Bone marrow (tissue), 2 donors: ENCODE measurements at places on chromosomes 1 and 21.
A peak's percentile ranks its signal among the peaks of the same experiment; 100 is the strongest.

DNA sequence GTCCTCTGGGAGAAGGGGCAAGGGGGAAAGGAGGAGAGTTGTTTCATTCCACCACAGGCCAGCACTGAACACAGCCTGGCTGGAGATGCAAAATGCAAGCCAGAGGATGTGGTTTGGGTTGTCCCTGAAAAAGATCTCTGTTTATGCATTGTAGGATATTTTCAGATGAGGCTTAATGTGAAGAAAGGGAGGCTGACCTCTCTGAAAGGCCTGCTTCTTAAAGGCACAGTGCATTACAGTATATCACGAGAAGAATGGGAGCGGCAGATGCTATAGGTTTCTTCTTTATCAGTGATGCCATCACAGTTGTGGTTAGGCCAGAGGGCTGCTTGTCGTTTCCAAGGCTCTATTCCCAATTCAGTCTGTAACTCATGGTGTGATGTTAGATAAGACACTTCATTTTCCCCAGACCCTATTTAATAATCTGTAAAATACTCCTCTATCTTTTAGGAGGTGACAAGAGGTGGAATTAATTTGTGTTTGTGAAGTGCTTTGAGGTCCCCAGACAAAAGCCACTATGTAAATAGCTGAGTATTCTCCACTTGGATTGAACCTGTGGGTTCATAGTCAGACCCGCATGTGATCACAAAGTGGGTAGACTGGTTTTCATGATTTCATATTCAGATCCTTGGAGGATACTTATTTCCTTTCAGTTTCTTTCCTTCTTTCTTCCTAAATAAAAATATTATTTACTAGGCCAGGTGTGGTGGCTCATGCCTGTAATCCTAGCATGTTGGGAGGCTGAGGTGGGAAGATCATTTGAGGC is 76.5 kb upstream of the WDR26 start:
- DNase-seq: no peak

DNA sequence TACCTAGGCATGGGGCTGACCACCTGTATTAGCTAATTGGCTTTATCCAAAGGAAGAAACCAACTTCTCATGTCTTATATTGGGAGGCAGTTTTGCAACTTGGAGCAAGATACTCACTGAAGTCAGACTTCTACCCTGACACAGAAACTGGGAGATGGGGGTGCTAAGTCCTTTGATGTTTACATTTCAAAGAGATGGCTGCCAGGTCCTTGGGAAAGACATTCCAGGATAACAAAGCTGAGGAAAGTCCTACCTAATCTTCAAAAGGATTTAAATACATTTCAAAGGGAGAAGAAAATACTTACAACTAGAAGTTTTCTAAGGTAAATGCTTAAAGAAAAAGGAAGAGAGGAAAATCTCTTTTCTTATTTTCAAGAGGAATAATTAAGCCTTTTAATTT is 62.1 kb downstream of the FH start:
- DNase-seq: no peak

- no peak for DNase-seq
These were observed 59.7 kb downstream of the SLX9 start for GRCh38 chr21:44999428-44999971.

- no peak for DNase-seq
These were observed 12.1 kb downstream of the LRP8 start for GRCh38 chr1:53315456-53316423.

GRCh38 chr21:26506956-26507355 is 66.1 kb downstream of the CYYR1 start:
- no peak for DNase-seq

DNA sequence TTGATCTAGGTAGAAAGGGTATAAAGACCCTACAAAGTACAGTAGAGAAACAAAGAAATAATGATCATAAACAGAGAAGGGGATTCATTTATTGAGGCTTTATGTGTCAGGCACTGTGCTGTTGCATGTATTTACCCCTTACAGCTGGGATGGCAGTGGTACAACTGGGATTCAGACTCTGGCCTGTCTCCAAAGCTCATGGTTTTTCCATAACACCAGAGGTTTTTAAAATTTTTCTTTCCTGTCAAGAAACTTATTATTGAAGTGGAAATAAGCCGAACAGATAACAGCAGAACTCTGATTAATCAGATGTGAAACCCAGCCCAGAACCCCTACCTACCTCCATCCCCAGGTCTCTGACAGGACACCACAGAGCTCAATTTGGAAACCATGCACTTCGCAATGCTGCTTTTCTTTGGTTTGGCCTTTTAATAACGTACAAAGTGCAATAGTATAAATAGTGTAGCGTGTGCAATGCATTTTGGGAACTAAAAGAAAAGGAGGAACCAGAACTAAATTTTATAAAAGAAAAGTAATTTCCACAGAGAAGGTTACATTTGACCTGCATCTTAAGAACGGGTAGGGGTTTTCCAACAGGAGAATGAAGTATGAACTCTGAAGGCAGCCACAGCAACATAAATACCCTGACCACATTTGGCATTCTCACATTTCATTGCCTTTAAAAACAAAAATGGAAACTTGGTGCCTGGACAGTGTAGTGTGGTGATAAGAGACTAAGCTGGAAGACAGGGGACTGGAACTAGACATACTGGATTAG is 92.0 kb upstream of the S1PR1 start:
- no peak for DNase-seq

GRCh38 chr1:46622344-46622743 is 5.7 kb upstream of the MOB3C start:
- no peak for DNase-seq

DNA sequence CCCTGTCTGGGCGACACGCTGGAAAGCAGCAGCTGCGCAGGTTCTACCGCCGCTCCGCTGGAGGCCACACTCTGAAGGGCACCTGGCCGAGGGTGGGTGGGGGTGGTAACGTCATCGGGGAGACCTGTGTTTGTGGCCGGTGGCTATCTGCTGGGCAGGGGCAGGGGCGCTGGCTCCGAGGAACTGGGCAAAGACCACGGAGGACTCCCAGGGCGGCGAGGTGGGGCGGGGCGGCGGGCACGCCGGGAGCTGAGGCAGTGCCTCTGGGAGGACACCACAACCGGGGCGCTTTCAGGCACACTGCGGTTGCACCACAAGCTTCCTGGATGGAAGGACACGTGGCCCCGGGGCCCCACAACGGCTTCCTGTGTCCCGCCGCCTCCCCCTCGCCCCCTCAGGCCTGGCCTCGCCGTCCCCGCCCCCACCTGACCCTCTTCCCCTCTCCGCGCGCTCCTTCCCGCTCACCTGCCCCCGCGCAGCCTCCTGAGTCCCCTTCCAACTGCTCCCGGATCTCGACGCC is 3.3 kb upstream of the DENND2D start:
- DNase-seq: no peak

DNA sequence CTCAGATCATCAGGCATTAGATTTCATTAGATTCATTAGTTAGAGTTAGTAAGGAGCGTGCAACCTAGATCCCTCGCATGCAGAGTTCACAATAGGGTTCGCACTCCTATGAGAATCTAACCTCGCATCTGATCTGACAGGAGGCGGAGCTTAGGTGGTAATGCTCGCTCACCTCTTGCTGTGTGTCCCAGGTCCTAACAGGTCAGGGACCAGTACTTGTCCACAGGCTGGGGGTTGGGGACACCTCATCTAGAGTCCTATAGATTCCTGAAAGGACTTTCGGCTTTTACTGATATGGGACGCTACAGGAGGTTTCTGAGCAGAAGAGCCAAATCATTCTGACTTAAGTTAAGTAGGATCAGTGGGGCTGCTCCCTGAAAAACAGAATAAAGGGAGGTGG is 91.4 kb downstream of the AKT3 start:
- DNase-seq: no peak

DNA sequence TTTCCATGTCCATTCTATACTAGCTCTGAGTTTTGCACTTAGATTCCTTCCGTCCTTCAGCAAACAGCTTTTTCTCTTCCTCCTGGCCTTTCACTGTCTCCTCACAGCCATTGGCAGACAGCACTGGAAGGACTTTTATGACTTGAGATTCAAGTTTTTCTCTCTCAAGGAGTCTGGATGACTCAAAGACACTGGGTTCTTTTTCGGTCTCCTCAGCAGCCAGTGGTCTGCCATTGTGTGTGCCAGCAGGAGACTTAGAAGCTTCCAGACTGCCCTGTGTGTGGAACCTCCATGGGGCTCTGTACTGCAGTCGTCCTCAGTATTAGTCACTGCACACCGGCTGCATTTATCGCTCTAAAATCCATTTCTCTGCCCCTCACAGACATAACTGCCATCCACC is 30.5 kb downstream of the NTNG1 start:
- no peak for DNase-seq

GRCh38 chr1:160284220-160284781 is 632 bp downstream of the PEX19 start:
- DNase-seq: peak; percentile 39

DNA sequence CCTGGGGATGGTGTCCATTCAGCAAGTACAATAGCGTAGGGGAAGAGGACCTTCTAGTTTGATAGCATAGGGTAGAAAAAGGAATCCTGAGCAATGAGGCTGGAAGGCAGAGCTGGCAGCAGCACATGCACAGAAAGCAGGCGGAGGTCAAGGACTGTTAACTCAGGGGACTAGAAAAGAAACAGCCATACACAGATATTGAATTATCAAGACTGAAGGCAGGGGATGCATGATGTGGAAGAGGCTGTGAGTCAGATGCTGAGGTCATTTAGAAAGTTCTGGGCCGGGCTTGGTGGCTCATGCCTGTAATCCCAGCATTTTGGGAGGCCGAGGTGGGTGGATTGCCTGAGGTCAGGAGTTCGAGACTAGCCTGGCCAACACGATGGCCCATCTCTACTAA is 65.6 kb downstream of the OPTC start:
- DNase-seq: no peak
